ENCODE measurements at places on chromosomes 3 and 15.

DNA sequence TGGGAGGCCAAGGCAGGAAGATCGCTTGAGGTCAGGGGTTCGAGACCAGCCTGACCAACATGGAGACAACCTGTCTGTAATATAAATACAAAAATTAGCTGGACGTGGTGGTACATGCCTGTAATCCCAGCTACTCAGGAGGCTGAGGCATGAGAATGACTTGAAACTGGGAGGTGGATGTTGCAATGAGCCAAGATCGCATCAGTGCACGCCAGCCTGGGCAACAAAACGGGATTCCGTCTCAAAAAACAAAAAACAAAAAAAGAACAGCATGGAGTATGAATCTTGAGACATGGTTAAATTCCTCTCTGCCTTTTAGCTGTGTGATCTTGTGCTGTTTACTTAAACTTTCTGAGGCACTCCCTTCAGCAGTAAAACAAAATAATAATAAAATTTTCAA, 244.9 kb downstream of the FGF12 start:
- DNase-seq: no peak

- no peak for DNase-seq
Observed at GRCh38 chr3:72625602-72626337, 222.5 kb downstream of the SHQ1 start.

DNA sequence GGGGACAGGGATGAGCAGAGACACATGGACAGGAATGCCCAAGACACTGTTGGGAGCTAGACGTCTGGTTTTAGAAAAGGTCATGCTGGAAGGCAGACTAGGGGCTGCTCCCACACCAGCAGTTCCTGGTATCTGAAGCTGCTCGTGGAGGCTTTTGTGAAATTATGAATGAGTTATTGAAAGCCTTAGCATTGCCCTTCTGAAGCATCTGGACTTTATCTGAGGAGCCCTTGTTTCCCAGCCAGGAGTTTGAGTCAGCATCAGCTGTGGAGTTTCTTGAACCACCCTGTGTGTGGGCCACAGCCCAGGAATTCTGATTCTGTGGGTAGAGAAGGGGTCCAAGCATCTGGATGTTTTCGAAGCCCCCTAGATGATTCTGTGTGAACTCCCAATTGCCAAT, 258.7 kb downstream of the SLCO3A1 start:
- DNase-seq: no peak

GRCh38 chr15:70447928-70448698, 315.2 kb downstream of the UACA start:
- DNase-seq: no peak

GRCh38 chr15:33517944-33518343, 207.2 kb downstream of the RYR3 start:
- no peak for DNase-seq

DNA sequence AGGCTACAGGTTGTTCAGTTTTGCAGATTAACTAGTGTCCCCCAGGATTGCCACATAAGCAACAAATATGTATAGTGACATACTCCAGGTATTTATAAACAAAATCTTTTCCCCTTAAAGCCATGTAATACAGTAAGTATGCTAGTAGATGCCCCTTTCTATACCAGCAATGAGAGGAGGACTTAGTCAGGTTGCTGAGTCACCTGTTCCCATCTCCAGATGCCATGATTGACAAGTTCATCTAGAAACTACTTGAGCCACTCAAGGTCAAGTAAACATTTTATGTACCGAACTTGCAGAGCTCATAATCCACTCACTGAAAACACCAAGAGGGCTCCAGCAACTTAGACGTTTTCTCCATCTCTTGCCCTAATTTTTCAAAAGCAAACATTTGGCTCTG, 18.2 kb downstream of the SLC9A9 start:
- DNase-seq: no peak

DNA sequence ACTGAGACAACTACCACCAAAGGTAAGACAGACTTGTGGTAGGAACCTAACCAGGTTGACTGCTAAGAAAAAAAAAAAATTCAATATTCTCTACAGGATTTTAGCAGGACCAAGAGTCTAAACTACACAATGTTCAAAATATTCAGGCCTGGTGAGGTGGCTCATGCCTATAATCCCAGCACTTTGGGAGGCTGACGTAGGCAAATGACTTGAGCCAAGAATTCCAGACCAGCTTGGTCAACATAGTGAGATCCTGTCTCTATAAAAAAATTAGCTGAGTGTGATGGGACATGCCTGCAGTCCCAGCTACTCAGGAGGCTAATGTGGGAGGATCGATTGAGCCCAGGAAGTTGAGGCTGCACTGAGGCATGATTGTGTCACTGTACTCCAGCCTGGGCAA, 341.6 kb upstream of the WNT5A start:
- no peak for DNase-seq

DNA sequence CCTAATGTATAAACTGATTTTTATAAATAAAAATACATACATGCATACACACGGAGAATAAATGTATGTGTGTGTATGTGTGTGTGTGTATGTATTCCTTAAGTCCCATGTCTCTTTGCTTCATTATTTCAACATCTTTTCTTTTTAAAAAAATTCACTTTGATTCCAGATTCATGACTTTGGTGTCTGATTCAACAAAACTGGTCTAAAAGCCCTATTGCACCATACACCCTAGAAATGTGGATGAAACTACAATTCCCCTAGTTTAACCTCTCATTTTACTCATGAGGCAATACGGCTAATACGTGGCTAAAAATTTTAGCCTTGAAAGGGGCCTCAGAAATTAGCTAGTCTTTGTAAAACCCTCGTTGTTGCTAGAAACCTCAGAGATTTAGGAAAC, 228.1 kb downstream of the ADAMTS9 start:
- no peak for DNase-seq

- DNase-seq: no peak
Observed at GRCh38 chr3:116759316-116759715, 49.7 kb downstream of the TUSC7 start.

DNA sequence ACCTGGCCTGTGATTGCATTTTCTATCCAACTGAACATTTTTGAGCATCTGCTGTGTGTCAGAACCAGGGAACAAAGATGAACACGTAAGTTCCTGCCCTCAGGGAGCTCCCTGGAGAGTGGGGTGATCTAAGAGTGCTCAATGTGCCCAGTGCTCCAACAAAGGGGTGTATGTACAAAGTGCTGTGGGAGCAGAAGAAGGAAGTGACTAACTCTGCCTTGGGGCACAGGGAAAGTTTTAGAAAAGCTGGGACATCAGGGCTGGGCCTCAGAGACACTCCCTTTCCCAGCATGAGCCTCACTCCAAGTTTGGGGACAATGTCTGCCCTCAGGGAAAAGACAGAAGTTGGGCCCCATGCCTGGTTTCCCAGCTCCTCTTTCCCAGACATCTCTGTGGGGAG, 27.6 kb upstream of the BNC1 start:
- no peak for DNase-seq

GRCh38 chr3:3495611-3496010, 303.6 kb upstream of the LRRN1 start:
- no peak for DNase-seq

GRCh38 chr3:5774337-5774736, 586.8 kb downstream of the EDEM1 start:
- no peak for DNase-seq

GRCh38 chr15:52256930-52257733, 38.5 kb downstream of the MYO5C start:
- DNase-seq: no peak

- no peak for DNase-seq
Observed at GRCh38 chr3:173912126-173912525, 514.6 kb downstream of the NLGN1 start.

- DNase-seq: no peak
Observed at GRCh38 chr3:195394700-195395099, 48.1 kb downstream of the ACAP2 start.

DNA sequence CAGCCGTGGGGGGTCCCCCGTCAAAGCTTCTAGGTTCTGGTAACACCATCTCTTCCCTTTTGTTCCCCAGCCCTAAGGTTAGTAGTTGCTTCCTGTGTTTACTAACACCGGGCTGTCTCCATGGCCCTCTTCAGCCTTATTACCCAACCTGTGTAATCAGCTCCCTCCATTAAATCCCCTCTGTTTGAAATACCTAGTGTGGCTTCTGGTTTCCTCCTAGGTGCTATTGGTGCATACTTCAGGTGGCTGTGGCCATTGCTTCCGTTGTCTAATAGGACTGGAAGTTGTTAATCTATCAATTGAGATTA, 35.3 kb downstream of the MOBP start:
- no peak for DNase-seq

GRCh38 chr3:55588146-55588765, 101.2 kb upstream of the WNT5A start:
- DNase-seq: no peak

GRCh38 chr3:149705416-149705815, 46.9 kb downstream of the COMMD2 start:
- DNase-seq: no peak

DNA sequence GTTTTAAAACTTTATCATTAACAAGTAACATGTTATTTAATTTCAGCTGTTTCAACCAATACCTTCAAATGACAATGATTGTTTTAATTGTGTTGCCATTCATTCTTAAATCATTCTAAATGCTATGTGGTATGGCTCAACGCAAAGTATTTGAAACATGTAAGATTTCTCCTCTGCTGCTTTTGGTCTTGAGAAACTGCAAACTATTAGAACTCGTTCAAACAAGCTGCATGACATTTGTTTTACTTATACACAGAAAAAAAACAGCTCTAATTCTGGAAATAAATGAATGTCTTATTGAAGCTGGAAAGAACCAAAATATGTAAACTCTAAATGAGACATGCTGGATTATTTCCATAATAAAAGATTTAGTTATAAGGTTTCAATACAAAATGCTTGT, 29.3 kb downstream of the FBN1 start:
- DNase-seq: no peak

- DNase-seq: no peak
Observed at GRCh38 chr15:67882487-67883233, 42.8 kb upstream of the RNU6-1 start.

DNA sequence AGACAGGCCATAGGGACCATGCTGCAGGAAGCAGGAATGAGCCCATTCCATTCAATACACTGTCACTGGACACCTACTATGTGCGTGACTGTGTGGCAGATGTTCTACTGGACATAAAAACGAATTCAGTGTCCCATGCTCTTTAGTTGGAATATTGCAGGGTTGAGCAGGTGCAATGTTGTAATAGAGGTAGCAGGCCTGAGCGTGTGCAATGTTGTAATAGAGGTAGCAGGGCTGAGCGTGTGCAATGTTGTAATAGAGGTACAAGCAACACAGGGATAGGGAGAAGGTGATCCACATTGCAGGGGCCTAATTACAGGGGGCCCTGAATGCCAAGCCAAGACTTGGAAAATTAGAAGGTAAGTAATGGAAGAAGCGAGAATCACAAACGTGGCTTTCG, 261.4 kb upstream of the HES1 start:
- no peak for DNase-seq

- no peak for DNase-seq
Observed at GRCh38 chr3:120524171-120524923, 71.8 kb upstream of the NDUFB4 start.

DNA sequence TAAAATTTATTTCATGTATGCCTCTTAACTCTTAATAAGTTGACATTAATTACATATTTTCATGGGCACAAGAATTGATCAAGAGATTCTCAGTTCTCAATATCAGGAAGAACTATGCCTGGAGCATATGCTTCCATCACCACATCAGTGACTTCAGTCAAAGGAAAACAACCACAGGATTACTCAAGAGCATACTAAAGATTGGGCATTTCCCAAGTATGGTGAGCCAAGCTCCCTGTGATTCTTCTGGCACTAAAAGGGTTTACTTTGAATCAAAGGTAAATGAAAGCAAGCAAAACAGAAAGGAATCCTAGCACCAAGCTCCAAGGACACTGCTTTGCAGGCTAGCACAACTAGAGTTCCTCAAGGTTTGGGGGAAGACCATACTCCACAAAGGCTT, 44.6 kb downstream of the FMN1 start:
- no peak for DNase-seq

DNA sequence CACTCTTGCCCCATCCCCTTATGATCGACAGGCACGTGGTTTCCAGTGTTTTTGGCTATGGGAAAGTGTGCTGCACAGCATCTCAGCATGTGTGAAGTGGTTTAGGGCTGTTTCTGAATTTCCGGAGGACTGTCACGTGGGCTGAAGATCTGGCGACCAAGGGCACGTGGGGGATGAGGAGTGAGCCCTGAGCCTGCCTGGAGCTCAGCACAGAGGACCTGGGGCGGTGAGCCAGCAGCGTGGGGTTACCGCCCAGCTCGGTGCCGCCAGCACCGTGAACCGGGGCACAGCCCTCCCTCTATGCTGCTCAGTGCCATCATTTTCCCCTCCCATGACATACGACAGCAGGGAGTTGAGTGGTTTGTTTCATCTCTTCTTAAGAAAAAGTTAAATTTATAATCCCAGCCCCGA, 150.2 kb downstream of the DNAJB8 start:
- DNase-seq: peak; percentile 13

DNA sequence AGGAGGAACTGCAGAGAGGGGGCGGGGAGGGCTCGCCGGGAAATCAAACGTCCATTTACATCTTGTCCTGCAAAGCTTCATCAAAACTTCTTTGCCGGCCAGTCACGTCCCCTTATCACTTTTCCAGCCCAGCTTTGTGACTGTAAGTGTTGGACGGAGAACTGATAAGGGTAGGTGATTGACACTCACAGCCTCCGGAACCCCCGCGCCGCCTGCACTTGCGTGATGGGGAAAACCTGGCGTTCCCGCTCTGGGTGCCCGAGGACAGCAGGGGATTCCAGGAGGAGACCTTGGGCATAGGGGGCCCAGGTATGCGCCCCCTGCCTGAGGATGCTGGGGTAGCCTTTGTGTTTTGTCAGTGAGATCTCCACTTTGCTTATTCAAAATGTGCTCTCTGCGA, 72.8 kb upstream of the ANKRD34C start:
- DNase-seq: no peak

DNA sequence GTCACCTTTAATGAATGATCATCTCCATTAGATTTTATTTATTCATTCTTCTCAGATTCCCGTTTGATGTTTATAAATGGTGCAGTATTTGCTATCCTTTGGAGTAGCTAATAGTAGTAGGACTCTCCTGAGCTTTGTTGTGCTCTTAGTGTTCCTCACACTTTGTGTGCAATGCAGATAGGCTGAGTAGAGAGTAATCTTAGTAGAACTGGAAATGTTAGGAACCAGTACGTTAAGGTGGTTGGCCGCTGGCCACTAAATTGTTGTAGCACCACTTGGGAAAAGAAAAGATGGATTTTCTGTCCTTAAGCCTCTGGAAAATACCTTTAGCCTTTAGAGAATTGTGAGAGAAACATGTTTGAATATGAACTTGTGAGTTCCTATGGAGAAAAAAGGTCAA, 19.9 kb upstream of the EBLN2 start:
- no peak for DNase-seq

- no peak for DNase-seq
Observed at GRCh38 chr15:41966414-41966812, 5.9 kb downstream of the EHD4 start.

- no peak for DNase-seq
Observed at GRCh38 chr3:76061654-76062053, 276.3 kb upstream of the ZNF717 start.

DNA sequence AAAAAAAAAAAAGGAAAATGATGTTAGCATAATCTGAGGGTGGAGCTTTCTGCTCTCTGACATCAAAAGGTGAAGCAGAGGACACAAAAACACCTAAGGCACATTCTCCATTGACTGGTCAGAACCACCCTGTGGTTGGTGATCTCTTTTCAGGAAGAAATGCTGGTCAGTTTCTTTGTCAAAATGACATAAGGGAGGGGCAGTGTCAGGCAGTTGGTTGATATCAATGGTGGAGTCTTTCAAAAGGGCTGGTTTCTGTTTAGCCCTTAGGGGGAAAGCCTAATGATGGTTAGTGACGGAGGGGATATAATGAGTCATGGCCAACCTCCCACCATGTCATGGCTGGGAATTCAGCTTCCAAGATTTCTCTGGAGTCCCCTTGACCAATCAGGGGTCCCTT, 185.9 kb upstream of the GBE1 start:
- no peak for DNase-seq

- DNase-seq: no peak
Observed at GRCh38 chr15:70375006-70375431, 277.3 kb upstream of the TLE3 start.
